ENCODE measurements at places on chromosomes 2 and 18.

DNA sequence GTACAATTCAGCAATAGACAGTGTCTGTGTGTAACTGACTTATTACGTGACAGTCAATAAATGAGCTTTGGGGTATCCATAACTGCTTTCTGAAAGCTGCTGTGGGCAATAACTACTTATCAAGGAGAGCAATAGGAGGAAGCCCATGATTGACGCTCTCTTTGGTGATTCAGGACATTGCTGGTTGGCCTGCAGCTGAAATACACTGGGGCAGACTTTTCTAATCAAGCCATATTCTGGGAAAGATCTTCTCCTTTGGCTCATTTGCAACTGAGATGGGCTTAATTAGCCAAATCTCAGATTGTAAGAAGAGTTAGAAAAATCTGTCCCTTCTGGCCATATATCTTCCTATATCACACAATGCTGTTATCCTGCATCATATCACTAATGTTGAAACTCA lies 24.0 kb upstream of the CCBE1 start:
- H3K4me1 ChIP-seq, result no peaks in the 10 kb centered on the region
- H3K4me3 ChIP-seq, result no peak overlapping the region
- H3K36me3 ChIP-seq, result no peaks in the 10 kb centered on the region
- no peak overlapping the region for H3K27ac ChIP-seq

- no peak for DNase-seq
- H3K36me3 ChIP-seq, result peaks cover 12% of the 10 kb centered on the region
- H3K27me3 ChIP-seq, result no peaks in the 10 kb centered on the region
- no peak overlapping the region for H3K4me3 ChIP-seq
- no peak overlapping the region for H3K27ac ChIP-seq
- H3K4me1 ChIP-seq, result peaks cover 54% of the 10 kb centered on the region
Measured at GRCh38 chr2:64639691-64640090, 14.0 kb downstream of the SERTAD2 start.

- no peak overlapping the region for H3K4me3 ChIP-seq
- H3K36me3 ChIP-seq, result no peaks in the 10 kb centered on the region
Measured at GRCh38 chr2:205473791-205474190, 208.5 kb upstream of the NRP2 start.

DNA sequence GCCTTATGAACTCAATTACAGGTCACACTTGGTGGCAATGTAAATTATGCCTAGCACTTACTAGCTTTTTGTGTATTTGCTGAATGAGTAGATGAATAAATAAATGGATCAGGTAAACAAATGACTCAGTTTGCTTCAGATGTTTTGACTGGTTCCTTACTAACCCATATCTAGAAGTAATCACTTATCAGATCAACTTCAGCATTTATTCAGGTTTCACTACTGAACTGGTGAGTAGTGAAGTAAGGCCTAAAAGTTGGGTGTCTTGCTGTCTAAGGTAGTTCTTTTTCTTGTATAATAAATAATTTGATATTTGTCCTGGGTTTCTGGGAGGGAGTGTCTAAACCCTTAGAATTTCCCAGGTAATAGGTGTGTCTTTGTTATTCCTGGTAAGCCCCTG lies 205.0 kb downstream of the UXS1 start:
- DNase-seq, result no peak
- H3K4me3 ChIP-seq, result no peak overlapping the region
- no peaks in the 10 kb centered on the region for H3K27me3 ChIP-seq
- peaks cover 26% of the 10 kb centered on the region for H3K4me1 ChIP-seq

- H3K27me3 ChIP-seq, result peaks cover 9% of the 10 kb centered on the region
- peaks cover 4% of the 10 kb centered on the region for H3K36me3 ChIP-seq
- no peak overlapping the region for H3K27ac ChIP-seq
- no peak for DNase-seq
- peak overlapping the region; percentile 60 for H3K4me3 ChIP-seq
Measured at GRCh38 chr2:85413592-85414420, 3.6 kb upstream of the CAPG start.

- H3K4me3 ChIP-seq, result no peak overlapping the region
- no peak overlapping the region for H3K27ac ChIP-seq
- no peaks in the 10 kb centered on the region for H3K4me1 ChIP-seq
- peaks cover 1% of the 10 kb centered on the region for H3K36me3 ChIP-seq
- no peak for DNase-seq
- peaks cover 34% of the 10 kb centered on the region for H3K27me3 ChIP-seq
Measured at GRCh38 chr2:199679883-199680282, 171.1 kb downstream of the FTCDNL1 start.

DNA sequence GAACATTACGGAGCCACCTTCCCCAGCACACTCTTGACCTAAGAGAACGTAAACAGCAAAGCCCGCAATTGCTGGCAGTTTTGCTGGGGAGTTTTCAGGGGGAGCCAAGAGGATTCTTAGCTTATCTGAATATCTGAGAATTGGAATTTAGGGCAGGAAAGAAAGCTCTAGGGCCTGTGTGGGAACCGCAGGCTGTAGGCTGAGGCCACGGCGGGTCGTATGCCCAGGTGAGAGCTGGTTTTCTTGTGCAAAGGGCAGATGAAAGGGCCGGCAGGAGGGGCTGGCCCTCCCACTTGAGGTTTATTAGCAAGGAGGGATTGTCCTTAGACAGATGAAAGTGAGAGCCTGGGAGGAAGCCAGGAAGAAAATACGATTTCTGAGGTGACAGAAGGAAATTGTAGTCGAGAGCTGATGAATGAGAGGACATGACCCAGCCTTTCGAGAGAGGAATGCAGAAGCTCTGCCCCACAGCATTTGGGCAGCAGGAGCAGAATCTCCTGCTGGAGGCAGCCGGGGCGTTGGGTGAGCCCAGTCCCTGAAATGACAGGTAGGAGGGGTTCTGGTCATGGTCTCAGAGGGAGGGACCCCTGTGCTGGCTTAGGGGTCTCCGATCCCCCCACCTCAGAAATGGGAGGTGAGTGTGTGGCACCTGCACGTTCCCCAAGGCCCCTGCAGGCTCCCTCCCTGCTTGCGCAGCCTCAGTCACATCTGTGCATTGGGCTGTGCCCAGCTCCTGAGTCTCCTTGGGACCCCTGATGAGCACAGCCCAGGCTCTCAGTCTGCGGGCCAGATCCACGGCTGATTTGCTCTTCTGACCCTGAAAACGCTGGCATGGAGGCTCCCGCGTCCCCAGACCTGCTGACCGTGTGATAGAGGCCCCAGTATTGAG lies 61.1 kb downstream of the CABLES1 start:
- no peak overlapping the region for H3K27ac ChIP-seq
- H3K4me3 ChIP-seq, result no peak overlapping the region
- no peaks in the 10 kb centered on the region for H3K36me3 ChIP-seq
- H3K27me3 ChIP-seq, result peaks cover 31% of the 10 kb centered on the region
- H3K4me1 ChIP-seq, result no peaks in the 10 kb centered on the region

- H3K27ac ChIP-seq, result no peak overlapping the region
- H3K4me1 ChIP-seq, result no peaks in the 10 kb centered on the region
Measured at GRCh38 chr2:38203446-38203810, 127.5 kb upstream of the CYP1B1 start.

GRCh38 chr2:112277596-112278220 lies 2.3 kb downstream of the ZC3H6 start:
- no peak overlapping the region for H3K27ac ChIP-seq
- no peak for DNase-seq
- H3K4me3 ChIP-seq, result no peak overlapping the region
- H3K27me3 ChIP-seq, result no peaks in the 10 kb centered on the region
- H3K4me1 ChIP-seq, result peaks cover 21% of the 10 kb centered on the region

DNA sequence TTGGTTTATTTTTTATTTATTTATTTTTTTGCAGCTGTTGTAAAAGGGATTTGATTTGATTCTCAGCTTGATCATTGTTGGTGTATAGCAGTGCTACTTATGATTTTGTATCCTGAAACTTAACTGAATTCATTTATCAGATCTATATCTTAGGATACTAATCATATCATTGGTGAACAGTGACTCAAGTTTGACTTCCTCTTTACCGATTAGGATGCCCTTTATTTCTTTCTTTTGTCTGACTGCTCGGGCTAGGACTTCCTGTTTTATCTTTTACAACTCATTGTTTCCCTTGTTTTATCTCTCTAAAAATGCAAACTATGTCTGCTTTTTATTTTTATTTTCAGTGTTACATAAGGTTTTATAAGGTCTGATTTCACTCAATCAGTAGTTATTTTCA lies 23.6 kb downstream of the SP100 start:
- H3K36me3 ChIP-seq, result peaks cover 29% of the 10 kb centered on the region
- no peaks in the 10 kb centered on the region for H3K27me3 ChIP-seq
- H3K4me3 ChIP-seq, result peak overlapping the region; percentile 51
- H3K4me1 ChIP-seq, result peaks cover 41% of the 10 kb centered on the region

DNA sequence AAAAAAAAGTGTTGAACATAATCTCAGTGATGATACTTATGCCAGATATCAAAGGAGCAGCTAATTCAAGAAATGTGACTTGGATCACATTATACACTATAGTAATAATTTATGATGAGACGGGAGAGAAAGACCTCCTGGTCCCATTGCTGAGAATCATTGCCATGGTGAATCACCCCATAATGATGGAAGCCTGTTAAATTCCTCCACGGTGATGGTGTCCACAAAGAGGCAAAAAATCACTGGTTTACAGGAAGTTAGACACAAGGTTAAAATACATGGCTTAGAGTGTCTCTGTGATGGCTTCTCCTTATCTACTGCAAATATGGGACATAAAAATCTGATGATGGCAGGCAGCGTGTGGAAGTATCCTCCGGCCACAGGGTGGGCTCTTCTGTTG lies 210.0 kb downstream of the CDH2 start:
- no peak overlapping the region for H3K27ac ChIP-seq
- H3K4me1 ChIP-seq, result no peaks in the 10 kb centered on the region
- no peaks in the 10 kb centered on the region for H3K27me3 ChIP-seq
- H3K36me3 ChIP-seq, result peaks cover 2% of the 10 kb centered on the region
- no peak overlapping the region for H3K4me3 ChIP-seq
- DNase-seq, result no peak

DNA sequence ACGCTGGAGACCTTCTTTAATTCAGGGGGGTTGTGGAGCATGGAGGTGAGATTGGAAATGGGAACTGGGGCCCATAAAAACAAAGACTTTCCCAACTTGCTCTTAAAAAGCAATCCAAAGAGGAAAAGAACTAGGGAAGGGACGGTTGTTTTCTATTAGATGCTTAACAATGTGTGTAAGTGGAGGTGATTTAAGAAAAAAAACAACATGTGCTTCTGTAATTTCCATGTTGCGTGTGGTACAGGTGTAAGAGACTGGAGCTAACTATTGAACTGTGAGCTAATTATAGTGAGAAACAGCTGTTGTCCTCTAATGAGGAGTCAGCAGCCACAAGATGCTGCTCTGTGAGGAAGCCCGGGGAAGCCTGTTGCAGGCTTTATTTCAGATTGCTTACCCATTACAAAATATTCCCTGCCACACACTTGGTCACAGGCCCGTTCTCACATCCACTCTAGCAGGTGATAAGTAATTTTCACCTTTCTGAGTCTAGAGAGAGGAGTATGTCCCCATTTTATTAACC lies 280.6 kb upstream of the PARD3B start:
- DNase-seq, result no peak
- peaks cover 65% of the 10 kb centered on the region for H3K27me3 ChIP-seq
- H3K4me3 ChIP-seq, result no peak overlapping the region
- H3K36me3 ChIP-seq, result no peaks in the 10 kb centered on the region
- no peak overlapping the region for H3K27ac ChIP-seq

DNA sequence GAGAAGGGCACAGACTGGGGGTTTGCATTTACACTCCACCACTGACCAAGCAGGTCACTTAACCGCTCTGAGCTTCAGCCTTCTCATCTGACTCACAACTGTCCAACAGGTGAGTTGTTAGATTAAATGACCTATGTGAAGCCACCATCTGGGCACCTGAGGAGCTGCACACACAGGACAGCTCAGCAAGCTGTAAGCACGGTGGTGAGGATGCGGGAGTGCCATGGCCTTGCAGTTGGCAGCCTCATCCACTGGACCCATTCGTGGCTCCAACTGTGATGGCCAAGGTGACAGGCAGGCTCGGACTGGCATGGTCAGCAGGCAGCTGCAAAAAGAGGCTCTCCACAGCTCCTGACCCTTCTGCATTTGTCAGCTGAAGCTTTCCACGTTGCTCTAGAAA lies 23.3 kb upstream of the AMMECR1L start:
- H3K36me3 ChIP-seq, result peaks cover 1% of the 10 kb centered on the region
- peaks cover 38% of the 10 kb centered on the region for H3K27me3 ChIP-seq
- no peak for DNase-seq

DNA sequence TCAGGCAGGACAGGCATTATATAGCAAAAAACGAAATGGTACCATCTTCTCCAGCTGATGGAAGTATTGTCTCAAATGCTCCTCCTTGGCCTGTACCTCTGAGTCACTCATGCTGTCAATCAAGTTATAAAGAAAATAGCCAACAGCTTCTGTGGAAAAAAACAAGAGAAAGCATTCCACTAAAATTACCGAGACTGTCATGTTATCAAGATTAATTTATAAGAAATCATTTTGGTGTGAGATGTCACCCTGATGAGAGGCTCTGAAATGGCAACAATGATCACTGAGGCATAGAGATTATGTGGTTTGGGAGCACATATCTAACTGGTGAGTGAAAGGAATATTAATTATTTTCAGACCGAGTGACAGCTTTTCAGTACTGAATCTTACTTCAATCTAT lies 47.4 kb downstream of the LRPPRC start:
- no peak overlapping the region for H3K27ac ChIP-seq
- H3K27me3 ChIP-seq, result no peaks in the 10 kb centered on the region
- no peak overlapping the region for H3K4me3 ChIP-seq
- no peak for DNase-seq
- H3K4me1 ChIP-seq, result peaks cover 7% of the 10 kb centered on the region
- H3K36me3 ChIP-seq, result peaks cover 47% of the 10 kb centered on the region

DNA sequence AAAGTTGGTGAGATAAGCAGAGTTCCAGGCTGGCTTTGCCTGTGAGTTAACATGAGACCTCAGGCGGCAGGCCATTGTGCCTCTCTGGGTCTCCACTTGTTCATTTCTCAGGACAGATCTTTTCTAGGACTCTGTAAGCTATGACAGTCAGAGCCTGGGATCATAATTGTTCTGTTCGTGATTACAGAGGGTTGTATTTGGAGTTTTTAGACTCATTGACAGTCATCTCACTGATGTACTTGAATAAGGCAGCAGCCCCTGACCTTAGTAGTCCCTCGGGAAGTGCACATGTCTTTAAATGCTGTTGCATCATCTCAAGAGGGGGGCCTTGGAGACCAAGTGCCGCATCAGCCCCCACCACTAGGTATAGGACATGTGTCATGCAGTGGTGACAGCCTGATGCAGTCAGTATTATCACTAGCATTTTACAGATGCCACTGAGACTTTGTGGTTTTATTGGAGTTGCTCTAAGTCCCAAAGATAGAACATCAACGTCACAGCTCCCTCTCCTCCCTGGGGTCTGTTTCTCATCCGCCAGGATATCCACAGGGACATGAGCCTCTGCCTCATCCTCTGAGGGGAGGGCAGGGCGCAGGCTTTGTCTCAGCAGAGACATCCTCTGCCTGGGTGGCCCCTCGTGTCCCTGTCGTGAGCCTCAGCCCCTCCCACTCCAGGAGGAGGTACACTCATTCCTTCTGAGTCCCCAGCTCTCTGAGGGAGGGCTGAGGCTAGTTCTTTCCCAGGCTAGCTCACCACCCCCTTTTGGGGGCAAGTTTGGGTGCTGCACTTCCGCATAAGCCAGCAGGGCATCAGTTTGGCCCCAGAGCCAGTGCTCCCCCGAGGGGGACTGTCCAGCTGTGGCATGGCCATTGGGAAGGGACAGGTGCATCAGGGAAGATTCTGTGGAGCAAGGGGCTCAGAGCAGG lies 14.1 kb downstream of the GLI2 start:
- H3K4me3 ChIP-seq, result no peak overlapping the region
- H3K36me3 ChIP-seq, result no peaks in the 10 kb centered on the region
- no peaks in the 10 kb centered on the region for H3K4me1 ChIP-seq
- H3K27ac ChIP-seq, result no peak overlapping the region
- H3K27me3 ChIP-seq, result peaks cover 16% of the 10 kb centered on the region
